Effector CD8-positive, alpha-beta T cell (primary cell): ENCODE measurements at places on chromosomes 11 and 22.

- no peak for DNase-seq
Observed at GRCh38 chr22:22812031-22812905, 75.3 kb upstream of the IGLL5 start.

- DNase-seq, result no peak
Observed at GRCh38 chr11:61378713-61379313, 13.6 kb upstream of the TMEM216 start.

GRCh38 chr11:75570559-75571139 is 8.6 kb downstream of the SERPINH1 start:
- DNase-seq, result no peak

GRCh38 chr11:134536677-134537076 is 124.6 kb upstream of the B3GAT1 start:
- DNase-seq, result no peak

GRCh38 chr11:15769203-15769602 is 587.1 kb downstream of the SOX6 start:
- DNase-seq, result no peak

DNA sequence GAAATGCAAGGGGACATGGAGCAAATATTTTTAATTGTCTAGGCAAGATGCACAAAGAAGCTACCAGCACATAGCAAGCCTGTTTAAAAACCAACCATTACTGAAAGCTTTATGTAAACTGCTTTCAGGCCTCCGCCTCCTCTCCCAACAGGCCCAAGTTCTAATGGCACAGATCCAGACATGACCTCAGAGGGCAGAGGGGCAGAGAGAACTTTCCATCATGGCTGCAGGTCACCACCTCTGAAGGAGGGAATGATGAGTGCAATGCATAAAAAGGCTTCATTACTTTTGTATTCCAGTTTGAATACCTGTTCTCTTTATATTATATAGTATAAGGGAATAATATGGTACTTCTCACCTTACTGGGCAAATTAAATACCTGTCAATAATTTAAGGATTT is 15.2 kb downstream of the DDX17 start:
- no peak for DNase-seq

- no peak for DNase-seq
Observed at GRCh38 chr11:70498171-70498571, 99.8 kb downstream of the CTTN start.

GRCh38 chr11:24678703-24679348 is 182.0 kb downstream of the LUZP2 start:
- DNase-seq, result no peak

- DNase-seq, result no peak
Observed at GRCh38 chr11:127238321-127238720, 237.8 kb upstream of the KIRREL3 start.

DNA sequence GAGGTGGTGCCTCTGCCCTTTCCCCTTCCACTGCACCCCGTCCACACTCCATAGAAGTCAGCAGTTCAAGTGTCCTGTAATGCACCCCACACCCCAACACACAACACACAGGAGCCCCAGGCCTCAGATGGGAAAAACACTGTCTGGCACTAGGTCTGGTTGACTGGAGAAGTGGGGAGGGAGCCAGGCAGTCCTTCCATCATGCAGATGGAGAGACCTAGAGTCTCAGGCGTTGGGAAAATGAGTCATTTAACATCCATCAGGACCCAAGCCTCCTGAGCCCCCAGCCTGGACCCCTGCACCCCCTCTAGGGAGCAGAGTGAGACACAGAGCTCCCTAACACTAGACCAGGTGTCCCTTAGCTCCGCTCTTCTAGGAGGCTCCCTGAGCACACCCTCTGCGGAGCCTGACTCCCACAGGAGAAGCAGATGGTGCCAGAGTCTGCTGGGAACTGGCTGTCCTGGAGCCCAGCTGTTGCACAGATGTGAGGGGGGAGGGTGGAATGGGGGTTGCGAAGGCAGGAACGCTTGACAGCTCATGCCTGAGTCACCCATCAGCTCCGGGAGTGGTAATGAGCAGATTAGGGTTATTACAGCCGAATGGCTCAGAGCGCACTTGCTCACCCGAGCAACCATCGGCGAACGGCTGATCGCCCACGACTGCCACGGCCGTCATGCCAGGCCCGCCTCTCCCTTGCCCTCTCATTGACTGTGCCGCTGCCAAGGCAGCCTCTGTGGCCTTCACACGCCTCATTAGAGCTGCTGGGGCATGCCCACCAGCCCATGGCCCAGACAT is 22.1 kb upstream of the SYT7 start:
- no peak for DNase-seq

DNA sequence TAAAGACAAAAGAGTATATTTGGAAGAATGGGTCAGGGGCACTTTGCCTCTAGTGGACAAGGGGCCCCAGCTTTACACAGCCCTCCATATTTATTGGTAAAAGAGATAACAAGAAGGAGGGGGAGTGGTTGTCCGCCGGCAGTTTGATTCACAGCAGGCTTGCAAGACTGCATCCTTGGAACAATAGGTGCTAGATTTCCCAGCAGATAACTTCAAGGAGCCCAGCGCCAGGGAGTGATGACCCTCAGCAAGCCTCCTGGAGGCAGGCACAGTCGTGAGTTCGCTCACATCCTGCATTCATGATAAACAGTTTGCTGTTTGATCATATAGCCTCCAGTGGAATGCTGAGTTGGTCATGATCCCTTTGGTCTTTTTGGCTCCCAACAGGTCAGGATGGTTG is 67.8 kb upstream of the INCENP start:
- DNase-seq, result no peak

DNA sequence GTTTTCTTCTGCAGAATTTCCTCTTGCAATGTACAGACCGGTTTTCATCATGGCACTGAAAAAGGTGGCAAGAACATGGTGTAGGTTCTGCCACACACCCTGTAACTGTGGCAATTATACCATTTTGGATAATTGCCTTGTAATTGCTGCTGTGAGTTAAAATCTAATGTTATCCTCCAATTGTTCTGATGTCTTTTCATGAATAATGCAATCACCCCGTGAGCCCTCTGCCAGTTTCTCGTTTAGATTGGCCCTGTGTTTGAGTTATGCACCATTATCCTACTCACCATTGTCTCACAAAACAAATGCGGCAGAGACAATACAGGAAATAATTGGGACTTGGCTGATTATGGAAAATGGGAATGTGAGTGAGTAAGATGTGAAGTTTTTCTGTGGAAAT is 61.8 kb upstream of the MTNR1B start:
- DNase-seq, result no peak

DNA sequence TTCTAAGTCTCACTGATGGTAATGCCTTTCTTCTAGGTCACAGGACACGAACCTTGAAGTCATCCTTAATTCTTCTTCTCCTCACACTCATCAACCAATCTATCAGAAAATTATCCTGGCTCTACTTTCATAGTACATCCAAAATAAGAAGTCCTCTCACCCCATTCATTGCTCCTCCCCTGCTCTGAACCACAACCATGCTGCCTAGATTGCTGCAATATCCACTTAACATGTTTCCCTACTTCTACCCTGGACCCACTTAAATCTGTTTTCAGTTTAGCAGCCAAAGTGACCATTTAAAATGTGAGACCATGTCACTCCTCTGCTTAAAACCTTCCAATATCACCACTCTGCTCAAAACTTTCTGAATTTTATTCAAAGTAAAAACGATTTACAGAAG is 445.9 kb upstream of the FAT3 start:
- DNase-seq, result no peak

DNA sequence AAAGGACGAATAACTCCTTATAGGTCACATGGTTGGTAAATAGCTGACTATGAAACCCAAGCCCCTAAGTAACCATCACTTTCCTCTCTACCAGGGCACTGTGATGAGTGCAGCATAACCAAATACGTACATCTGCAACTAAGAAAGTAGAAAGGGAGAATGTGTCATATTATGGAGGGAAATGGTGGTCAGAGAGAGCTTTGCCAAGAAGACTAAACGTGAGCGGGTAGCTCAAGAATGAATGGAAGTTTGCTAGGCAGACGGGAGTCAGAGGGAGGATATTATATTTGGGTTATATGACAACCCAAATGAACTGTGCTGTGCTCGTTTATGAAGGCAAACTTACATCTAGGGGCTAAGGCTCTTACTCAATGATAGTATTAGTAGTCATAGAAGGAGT is 537.3 kb downstream of the OPCML start:
- no peak for DNase-seq

- DNase-seq, result no peak
Observed at GRCh38 chr11:77172666-77172982, 44.6 kb downstream of the MYO7A start.

DNA sequence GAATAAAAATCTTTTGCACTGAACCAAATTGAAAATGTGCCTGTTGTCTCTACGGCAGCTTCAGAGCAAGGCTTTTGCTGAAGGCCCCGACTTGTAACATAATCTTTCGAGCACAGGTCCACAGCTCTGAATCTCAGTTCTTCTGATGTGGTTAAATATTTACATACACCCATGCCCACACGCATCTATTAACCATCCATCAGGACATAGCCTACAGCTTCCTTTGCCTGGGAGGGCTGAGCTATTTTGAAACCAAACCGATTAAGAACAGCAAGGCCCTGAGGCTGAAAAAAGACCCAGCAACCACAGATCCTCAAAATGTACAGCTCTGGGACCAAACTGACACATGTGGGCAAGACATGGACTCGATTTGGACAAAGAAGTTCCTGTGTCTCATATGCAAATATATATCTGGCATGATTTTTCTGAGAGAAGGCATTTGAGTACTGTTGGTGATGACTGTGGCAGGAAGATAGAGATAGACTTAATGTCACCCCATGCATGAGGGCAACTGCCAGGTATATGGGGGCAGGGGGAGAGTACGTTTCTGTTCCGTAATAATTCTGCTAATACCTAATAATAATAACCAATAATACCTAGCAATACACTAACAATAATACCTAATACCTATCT is 322.7 kb upstream of the PLET1 start:
- no peak for DNase-seq

DNA sequence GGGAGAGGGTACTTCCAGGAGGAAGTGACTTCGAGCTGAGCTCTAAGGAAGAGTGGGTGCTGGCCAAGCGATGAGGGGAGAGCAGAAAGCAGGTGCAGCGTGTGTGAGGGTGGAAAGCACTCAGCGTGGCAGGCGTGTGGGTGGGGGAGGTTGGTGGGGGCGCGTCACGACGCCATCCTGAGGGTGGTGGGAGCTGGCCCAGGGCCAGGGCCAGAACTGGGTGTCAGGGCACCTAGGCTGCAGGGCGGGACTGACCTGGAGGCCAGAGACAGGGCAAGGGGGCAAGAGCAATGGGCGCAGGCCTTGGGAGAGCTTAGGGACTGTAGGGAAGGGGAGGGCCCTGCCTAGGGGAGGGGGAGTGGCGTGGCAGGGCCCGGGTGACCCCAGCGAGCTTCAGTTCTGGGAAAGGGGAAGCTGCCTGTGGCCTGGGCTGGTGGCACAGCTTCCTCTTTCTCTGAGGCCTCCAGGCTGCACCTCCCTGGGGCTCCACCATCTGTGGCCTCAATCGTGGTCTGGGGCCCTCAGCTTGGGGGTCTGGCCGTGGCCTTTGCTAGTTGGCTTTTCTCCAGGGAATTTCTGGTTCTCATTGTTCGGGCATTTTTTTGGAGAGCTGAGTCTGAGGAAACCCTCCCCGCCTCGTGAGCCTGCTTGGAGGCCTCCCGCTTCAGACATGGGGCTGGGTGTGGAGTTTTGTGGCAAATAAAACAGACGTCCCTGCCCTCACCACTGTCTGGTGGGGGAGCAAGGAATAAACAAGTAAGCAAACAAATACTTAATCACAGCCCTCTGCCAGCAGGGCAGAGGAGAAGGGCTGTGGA is 8.9 kb downstream of the RELT start:
- no peak for DNase-seq

GRCh38 chr11:75652936-75653335 is 15.9 kb downstream of the MAP6 start:
- no peak for DNase-seq

- DNase-seq, result no peak
Observed at GRCh38 chr11:30983143-30983542, 386.4 kb downstream of the DCDC1 start.

DNA sequence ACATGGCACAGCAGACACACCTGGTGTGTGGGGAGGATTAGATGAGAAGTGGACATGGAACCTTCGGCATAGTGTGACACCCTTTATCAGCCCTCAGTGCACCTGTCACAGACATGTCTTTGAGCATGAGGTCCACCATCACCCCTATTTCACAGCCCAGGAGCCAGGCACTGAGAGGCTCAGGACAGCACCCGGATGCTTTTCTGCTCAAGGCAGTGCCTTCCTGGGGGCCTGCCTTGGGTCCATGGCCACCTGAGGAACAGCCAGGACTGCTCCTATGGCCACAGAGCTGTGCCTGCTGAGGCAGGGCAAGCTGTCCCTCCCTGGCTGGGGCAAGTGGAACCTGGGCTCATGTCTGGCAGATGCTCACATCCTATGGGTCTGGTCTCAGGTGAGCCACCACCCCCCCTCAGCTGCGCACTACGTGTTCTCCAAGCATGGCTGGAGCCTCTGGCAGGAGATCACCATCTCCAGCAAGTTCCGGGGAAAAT is 75.8 kb downstream of the MORC2 start:
- no peak for DNase-seq

GRCh38 chr11:125591649-125592304 is 875 bp upstream of the STT3A start:
- DNase-seq, result peak; percentile 20

DNA sequence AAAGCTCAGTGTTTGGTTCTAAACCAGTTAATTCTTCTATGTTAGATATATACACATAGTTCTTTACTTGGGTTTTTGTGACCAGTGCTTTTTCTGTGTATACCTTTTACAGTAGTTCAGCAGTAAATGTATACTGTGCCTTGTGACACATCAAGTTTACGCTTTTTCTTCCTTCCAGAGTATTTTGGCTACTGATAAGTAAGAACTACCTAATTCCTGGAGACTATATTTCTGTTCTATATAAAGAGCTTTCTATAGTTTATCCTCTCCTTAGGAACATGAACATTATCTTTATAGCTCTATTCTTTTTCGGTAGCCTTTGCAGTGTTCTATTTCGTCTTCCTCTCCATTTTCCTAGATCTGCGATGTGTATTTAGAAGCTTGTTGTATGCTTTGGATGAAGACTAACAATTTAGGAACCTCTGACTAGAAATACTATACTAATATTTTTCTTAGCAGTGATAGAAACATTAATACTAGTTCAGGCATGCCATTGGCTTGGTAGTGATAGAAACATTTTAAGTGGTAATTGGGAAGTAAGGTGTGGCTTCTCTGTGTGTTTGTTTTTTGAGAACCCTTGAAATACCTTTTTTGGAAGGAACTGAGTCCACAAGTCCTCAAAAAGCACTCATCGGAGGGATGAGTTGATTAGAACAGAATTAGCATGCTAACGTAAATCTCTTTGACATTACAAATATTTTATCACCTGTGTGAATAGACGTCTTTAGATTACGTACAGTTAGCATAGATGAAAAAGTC is 74.6 kb downstream of the ARHGEF12 start:
- no peak for DNase-seq
